ENCODE measurements at places on chromosomes 16 and 17.
A peak's percentile ranks its signal among the peaks of the same experiment; 100 is the strongest.

DNA sequence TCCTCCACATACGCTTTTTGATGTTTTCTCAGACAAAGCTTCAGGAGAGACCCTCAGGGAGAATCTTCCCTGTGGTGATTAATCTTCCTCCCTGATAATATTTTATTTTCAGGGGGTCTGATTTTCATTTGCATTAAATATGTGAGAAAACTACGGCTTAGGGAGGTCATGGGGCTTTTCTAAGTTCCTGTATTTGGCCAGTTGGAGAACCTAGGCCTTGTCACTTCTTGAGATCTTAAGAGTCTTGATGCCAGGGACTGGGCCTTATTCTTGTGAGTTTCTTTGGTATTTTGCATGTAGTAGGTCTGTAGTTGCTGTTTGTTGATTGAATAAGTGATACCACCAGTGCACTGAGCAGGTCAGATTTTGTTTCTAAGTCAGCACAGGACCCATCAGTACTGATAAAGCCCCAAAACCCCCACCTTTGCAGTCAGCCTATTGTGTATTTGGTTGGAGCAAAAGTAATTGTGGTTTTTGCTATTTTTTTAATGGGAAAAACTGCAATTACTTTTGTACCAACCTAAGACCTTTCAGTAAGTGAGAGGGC is 130.1 kb downstream of the PRKCA start:
- DNase-seq: no peak

DNA sequence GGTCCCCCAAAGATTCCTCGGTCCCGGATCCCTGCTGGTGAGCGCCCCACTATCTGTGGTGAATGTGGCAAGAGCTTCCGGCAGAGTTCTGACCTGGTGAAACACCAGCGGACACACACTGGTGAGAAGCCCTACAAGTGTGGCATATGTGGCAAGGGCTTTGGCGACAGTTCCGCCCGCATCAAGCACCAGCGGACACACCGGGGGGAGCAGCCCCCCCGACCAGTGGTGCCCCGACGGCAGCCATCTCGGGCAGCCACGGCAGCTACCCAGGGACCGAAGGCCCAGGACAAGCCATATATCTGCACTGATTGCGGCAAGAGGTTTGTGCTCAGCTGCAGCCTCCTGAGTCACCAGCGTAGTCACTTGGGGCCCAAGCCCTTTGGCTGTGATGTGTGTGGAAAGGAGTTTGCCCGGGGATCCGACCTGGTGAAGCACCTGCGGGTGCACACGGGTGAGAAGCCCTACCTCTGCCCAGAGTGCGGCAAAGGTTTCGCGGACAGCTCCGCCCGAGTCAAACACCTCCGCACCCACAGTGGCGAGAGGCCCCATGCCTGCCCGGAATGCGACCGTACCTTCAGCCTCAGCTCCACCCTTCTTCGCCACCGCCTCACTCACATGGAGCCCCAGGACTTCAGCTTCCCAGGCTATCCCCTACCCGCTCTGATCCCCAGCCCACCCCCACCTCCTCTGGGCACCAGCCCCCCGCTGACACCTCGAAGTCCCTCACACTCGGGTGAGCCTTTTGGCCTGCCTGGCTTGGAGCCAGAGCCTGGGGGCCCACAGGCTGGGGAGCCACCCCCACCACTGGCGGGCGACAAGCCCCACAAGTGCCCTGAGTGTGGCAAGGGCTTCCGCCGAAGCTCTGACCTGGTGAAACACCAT is 2.8 kb downstream of the ZNF48 start:
- no peak for DNase-seq

GRCh38 chr17:42407289-42407836 is 15.7 kb downstream of the CAVIN1 start:
- peak; percentile 67 for DNase-seq

- DNase-seq: no peak
Measured at GRCh38 chr16:30084096-30084815, 7.5 kb downstream of the TBX6 start.

DNA sequence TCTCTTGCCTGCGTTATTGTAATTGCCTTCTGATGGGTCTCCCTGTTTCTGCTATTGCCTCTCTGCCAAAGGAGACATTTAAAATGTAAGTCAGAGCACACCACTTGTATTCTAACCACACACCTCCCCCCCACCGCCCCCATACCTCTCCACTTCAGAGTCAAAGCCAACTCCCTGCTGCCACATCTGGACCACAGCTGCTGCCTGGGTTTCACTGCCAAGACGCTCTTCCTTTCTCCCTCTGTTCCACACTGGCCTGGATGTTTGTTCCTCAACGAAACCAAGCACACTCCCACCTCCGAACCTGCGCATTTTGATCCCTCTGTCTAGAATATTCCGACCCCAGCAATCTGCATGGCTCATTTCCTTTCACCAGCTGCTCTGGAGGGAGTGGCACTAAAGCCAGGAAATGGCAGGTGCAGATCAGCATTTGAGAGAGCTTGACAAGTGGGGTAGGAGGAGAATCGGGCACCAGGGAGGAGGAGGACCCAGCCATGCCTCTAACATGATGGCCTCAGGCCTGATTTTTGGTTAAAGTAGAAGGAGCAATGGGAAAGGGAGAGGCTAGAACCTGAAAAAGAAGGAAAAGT is 92.4 kb upstream of the HS3ST2 start:
- no peak for DNase-seq

DNA sequence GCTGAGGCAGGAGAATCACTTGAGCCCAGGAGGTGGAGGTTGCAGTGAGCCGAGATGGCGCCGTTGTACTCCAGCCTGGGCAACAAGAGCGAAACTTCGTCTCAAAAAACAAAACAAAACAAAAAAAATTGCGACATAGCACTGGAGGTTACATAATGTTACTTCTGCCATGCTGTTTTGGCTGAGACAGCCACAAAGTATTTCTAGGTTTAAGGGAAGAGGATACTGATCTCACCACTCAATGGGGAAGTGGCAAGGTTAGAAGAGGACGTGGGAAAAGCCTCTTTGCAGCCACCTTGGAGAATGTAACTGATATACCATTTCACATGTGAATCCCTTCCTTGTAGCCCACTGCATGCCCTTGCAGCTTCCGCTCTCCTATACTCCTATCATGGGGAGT is 131.2 kb upstream of the NLRP1 start:
- DNase-seq: no peak

- DNase-seq: no peak
Measured at GRCh38 chr17:8142887-8143580, 9.2 kb downstream of the PER1 start.

- DNase-seq: peak; percentile 29
Measured at GRCh38 chr17:27651411-27652345, 20.7 kb downstream of the LGALS9 start.

All from amniotic epithelial cell (primary cell).